Brain microvascular endothelial cell (primary cell): ENCODE measurements at places on chromosomes 4 and X.

- DNase-seq, result no peak
Measured at GRCh38 chr4:1077711-1078477, 35.5 kb downstream of the RNF212 start.

- DNase-seq, result no peak
Measured at GRCh38 chrX:37787423-37787869, 7.6 kb downstream of the CYBB start.

- DNase-seq, result no peak
Measured at GRCh38 chr4:76545226-76545884, 110.3 kb downstream of the SHROOM3 start.

GRCh38 chr4:1109333-1109732 lies 4.0 kb downstream of the RNF212 start:
- no peak for DNase-seq

GRCh38 chr4:38442073-38442788 lies 221.8 kb upstream of the KLF3 start:
- no peak for DNase-seq
